ENCODE measurements at places on chromosomes 16 and 17. TPM values are rescaled to one million over a fixed set of nuclear protein-coding genes. Genes with fewer than 3 reads are reported as not detected.

The PTX4 gene
- total RNA-seq = not detected

The MMP25 gene
- 35.5 TPM for total RNA-seq

The CEP295NL gene
- not detected for total RNA-seq

The ABR gene
- total RNA-seq = 142 TPM

The SDR42E1 gene
- total RNA-seq = 7.8 TPM

The TBC1D3E gene
- not detected for total RNA-seq
